ENCODE measurements at places on chromosomes 6 and 20. TPM values are rescaled to one million over a fixed set of nuclear protein-coding genes. Genes with fewer than 3 reads are reported as not detected.

DNA sequence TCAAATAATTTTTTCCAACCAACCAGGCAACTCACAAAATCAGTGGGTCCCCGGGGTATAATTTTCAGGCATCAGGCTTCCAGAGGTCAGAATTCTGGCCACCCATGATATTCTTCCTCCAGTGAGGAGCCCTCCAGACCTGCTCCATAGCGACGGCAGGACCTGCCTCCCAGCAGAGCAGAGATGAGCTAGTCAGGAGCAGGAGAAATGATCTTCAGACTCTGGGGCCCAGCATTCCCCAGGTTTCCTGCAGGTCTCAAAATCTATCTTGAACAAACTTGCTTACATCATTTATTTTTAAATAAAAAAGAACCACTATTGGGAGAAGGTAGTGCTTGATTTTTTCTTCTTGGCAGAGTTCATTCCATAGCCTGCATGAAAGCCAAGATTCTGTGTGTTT, 44.7 kb downstream of the FAM50B start:
- no peak for DNase-seq

GRCh38 chr20:63551068-63551467, 2.9 kb upstream of the FNDC11 start:
- no peak for DNase-seq

Gene SCRT2
- not detected for polyA plus RNA-seq

GRCh38 chr6:45421709-45422502, 44.2 kb upstream of the SUPT3H start:
- DNase-seq = peak; percentile 55

GRCh38 chr6:100685747-100686146, 195.4 kb downstream of the ASCC3 start:
- DNase-seq = no peak

DNA sequence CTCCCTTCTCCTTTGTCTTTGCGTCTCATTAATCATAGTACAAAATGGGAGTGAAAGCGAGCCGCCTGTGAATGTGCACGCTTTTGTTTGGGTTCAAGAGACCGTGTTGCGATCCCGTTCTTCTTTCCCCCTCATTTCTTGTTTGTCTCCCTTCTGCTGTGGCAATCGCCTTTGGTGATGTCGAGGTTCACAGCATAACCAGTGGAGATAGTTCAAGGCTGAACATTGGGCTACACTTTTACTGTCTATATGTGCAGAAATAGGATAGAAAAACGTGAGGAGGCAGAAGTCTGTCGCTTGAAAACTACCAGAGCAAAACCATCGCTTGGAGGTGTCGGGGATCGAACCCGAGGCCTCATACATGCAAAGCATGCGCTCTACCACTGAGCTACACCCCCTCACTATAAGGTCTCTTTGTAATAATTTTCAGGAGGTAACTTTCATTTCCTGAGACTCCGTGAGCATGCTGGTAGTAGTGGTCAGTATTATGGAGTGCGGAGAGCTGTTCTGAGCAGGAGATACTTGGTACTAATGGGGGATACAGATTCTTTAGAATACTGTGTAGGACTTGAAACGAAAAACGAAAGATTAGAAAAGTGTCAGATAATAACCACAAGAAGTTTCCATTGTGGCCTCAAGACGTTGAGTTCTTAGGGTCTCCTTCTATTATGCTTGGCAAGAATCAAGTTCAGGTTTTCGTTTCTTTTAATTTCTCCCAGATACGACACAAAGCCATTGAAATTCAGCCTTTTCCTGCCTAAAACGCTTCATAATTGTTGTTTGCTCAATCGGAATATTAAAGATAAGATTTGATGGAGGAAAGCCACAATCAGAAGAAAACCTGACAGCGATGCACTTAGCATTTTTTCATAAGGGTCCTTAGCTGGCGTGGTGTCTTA, 106.6 kb downstream of the TRIM27 start:
- DNase-seq = no peak

Gene AKIRIN2
- polyA plus RNA-seq = 65.9 TPM

DNA sequence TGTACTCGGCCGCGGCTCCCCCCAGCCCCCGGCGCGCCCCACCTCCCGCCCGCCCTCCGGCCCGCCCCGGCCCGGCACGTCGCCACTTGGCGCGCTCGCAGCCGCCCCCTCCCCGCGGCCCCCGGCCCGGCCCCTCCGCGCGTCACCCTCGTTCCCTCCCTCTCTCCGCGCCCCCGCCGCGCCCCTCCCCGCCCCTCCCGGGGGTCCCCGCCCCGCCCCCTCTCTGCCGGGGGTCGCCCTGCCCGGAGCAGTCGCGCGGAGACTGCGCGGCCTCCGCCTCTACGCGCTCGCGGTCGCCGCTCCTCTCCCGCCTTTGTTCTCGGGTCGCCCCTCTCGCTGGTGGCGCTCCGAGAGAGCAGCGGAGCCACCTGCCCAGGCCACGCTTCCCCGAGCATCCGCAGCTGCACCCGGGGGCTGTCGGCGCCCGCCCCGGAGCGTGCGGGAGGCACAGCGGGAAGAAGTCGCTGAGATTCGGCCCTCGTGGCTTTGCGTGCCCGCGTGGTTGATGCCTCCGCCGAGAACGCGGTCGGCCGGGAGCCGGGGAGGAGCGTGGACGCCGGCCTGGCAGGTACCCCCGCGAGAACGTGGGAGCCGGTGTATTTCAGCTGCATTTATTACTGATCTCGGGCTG, at the start of gene PHF10:
Gene PHF10 (minus strand): TSS at position 7 of the 631 bp plus-strand sequence. CDS start 569 bp downstream, outside the sequence.
- DNase-seq = peak; percentile 76

DNA sequence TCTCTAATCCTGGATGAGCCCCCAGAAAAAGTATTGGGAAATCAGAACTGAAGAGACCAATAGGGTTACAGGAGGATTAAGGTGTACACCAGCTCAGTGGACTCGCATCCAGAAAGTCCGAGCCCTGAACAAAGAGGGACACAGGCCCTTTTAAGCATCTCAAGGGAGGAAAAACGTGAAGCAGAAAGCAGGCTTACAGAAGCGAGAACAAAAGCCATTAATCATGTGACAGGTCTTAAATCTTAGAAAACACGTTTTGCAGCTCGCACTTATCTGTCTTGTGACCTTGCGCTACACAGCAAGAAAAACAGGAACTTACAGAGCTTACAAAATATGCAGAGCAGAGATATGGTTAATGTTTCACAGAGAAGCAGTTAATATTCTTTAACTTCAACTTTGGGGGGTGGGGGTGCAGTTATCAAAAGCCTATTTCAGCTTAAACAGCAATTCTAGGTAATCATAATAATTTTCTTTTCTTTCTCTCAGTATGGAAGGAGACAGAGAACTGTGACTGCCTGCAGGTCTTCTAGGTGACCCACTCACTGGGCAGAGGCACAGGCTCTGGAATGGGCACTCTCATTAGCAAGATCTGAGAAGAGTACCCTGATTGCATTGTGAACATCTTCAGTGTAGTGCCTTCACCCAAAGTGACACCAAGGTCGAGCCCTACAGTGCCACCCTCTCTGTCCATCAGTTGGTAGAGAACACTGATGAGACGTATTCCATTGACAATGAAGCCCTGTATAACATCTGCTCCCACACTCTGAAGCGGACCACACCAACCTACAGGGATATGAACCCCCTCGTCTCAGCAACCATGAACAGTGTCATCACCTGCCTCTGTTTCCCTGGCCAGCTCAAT, 65.0 kb upstream of the MOCS1 start:
- DNase-seq = no peak

DNA sequence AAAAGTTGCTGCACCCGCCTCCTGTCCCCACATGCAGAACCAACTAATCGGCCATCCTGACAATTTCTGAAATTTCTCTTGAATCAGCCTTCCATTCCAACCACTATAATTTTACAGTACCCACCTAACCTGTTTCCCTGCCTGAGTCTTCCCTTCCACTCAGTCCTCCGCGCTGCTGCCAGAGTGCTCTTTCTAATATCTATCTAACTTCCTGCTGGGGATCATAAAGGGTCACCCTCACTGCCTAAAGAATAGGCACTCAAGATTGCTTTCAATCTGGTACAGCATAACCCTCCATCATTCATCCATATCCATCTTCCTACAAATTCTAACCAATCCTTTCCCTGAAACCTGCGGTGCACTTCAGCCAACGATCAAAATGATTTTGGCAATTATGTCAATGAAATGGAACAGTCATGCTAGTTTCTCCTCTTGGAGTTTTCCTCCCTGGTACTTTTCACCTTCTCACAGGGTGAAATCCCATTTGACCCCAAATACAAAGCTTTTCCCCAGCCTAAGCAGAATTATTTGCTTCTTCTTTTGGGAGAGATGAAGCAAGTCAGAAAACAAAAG, 117.5 kb upstream of the BEND6 start:
- DNase-seq = no peak

- DNase-seq = no peak
Observed at GRCh38 chr6:143804835-143805239, 38.3 kb upstream of the LTV1 start.

DNA sequence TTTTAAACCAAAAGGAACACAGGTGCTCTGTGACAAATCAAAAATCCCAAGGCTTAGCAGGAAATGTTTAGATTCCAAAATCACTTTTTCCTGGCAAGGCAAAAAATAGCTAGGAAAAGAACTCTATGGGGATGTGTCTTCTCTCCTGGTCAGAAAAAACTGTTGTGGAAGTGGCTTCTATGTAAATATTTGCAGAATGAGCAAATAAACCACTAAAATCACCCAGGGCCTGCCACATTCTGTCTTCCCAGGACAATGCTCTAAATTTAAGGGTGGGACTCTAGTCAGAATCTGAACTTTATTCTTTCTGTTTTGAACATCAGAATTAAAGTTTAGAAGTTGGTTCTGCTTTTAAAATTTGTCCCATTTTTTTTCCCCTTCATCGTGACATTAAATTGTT, 29.3 kb downstream of the GCM1 start:
- DNase-seq = no peak

DNA sequence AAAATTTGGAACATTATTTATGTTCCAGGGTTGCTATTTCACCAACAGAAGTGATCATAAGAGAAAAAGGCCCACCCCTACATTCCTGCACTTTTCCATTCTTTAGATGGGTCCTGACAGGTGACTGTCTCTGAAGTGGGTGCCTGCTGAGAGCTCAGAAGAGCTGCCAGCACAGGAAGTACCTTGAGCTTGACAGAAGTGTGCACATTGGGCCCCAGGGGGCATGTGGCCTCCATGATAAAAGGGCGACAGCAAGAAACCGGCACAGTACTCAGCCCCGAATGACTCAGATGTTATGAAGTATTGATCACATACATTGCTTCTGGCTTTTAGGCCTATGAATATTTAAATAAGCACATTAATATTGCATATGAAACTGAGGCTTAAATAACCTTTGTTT, 150.4 kb downstream of the PCSK2 start:
- no peak for DNase-seq

GRCh38 chr20:63100926-63101699, 94.3 kb upstream of the BHLHE23 start:
- DNase-seq = no peak

GRCh38 chr6:166586424-166587156, at the start of gene RAMACL:
Gene RAMACL, minus strand, starts transcription at chr6:166586678. Its CDS starts 201 bp downstream, at chr6:166586477.
- no peak for DNase-seq

GRCh38 chr20:1490643-1491195, 501 bp downstream of the SIRPB2 start:
- DNase-seq = no peak

GRCh38 chr6:99940582-99940981, 53.4 kb downstream of the MCHR2 start:
- DNase-seq = no peak

DNA sequence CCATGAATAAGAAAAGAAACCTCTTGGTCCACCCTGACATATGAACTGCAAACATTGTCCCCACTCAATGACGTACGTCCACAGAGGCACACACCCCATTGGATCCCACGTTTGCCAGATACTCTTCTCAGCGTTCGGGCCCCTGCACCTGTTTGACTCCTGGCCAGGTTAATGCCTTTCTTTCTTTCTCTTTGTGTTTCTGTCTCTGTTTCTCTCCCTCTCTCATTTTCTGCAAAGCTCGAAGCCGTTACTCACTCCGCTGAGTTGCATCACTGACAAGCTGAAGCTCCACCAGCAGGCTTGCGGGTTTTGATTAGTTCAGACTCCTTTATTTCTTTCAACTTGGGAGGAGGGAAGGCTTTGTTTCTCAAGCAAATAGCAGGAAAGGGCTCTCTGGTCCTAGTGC, 135.5 kb upstream of the SUPT3H start:
- DNase-seq = no peak

- peak; percentile 95 for DNase-seq
Observed at GRCh38 chr6:30690403-30691207, at the start of gene NRM. Gene NRM, minus strand, starts transcription at chr6:30690984. Its CDS starts 10 bp downstream, at chr6:30690974.

DNA sequence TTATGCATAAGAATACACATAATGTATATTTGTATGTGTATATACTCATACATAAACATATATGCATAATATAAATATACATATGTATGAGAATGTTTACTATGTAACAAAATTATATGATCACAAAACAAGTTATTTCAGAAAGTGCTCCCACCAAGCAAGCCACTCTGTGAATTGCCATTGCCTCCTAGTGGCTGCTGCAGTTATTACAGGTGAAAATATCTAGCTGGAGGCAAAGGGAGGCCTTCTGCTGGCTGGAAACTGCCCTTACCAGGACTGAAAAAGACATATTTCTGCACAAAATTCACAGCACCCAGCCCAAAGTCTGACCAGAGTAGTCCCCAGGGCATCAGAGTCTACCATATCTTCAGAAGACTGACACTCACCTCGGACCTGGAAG, 14.4 kb upstream of the ADAM33 start:
- DNase-seq = no peak

- DNase-seq = no peak
Observed at GRCh38 chr6:125277838-125278237, 23.9 kb downstream of the HDDC2 start.

Gene LGSN
- 0.88 TPM for polyA plus RNA-seq

Gene SMLR1
- 0.13 TPM for polyA plus RNA-seq

Gene CAGE1
- polyA plus RNA-seq = not detected

DNA sequence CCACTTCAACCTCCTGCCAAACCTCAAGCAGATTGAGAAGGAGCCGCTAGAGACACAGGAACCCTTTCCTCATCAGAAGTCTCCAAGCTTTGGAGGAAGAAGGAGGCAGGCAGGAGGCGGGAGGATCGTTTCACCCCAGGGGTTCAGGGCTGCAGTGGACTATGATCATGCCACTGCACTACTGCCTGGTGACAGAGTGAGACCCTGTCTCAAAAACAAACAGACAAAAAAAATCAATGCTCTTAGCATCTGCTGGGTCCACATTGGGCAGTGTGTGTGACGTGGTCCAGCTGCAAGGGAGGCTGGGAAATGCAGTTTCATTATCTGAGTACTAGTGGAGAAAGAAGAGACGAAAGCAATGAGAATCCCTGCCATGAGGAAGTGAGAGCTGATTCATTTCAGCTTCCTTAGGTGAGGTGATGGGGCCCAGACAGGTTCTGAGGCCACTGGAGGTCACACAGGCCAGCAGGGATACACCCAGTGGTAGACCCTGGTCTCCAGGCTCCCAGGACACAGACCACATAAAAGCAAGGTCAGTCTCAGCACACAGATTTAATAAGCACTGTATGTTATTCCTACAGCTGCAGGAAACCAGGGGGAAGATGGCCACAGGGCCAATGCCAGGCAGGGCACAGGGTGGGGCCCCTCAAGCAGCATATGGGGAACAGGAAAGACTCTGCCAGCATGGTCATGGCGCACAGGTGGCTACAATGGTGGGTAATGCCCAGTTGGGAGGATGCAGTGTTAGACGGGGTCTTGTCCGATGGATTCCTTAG, 4.3 kb downstream of the GFRA4 start:
- no peak for DNase-seq
